ENCODE measurements at places on chromosomes 12 and 14. TPM values are rescaled to one million over a fixed set of nuclear protein-coding genes. Genes with fewer than 3 reads are reported as not detected.
A peak's percentile ranks its signal among the peaks of the same experiment; 100 is the strongest.

GRCh38 chr12:52015532-52016041, 8.8 kb downstream of the TAMALIN start:
- peak; percentile 66 for DNase-seq

GRCh38 chr14:24379907-24380730, 12.1 kb downstream of the NFATC4 start:
- no peak for DNase-seq

C12orf50 gene
- 0.10 TPM for total RNA-seq

NID2 gene
- total RNA-seq: not detected

- DNase-seq: no peak
Measured at GRCh38 chr14:79057333-79057732, 887.2 kb downstream of the NRXN3 start.

DNA sequence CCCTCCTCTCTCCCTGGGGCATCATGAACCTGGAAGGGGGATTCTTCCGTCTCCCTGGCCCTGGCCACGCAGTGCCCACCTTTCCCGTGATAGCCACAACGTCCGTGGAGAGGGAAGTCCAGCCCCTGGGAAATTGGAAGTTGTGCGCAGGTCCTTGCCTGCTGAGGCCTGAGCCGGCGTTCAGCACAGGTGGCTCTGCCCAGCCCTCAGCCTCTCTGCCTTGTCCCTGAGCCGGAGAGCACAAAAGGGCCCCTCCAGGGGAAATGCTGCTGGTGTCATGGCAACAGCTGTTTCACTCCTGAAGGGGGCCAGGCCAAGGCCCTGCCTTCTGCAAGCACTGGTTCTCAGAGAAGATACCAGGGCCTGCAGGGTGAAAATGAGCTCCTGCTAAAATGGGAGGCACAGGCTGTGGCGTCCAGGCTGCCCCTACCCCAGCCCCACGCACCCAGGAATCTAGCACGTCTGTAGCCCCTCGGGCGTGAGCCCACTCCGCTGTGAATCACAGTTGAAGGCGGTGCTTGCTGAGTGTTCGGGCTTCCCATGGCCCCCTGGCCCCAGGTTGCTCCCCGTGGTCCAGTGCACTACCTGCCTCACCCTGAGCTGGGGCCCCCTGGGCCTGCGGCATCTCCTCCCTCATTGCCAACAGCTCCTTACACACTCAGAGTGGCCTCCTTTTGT, 149.4 kb downstream of the ADGRD1 start:
- DNase-seq: no peak
